ENCODE measurements at places on chromosomes 2 and 18. TPM values are rescaled to one million over a fixed set of nuclear protein-coding genes. Genes with fewer than 3 reads are reported as not detected.

Gene PRKAG3
- total RNA-seq, result not detected

Gene GCG
- not detected for total RNA-seq

Gene BOLL
- not detected for total RNA-seq

Gene VSNL1
- 0.47 TPM for total RNA-seq

Gene MFSD2B
- total RNA-seq, result under 0.01 TPM

Gene DIPK1C
- not detected for total RNA-seq

Gene CDCA7
- 2.3 TPM for total RNA-seq

Gene CCDC138
- total RNA-seq, result 2.8 TPM

Gene PIEZO2
- 1.3 TPM for total RNA-seq

Gene POTEI
- total RNA-seq, result not detected

Gene STK25
- 138 TPM for total RNA-seq

Gene ST6GAL2
- not detected for total RNA-seq

Gene UGT1A8
- not detected for total RNA-seq

Gene GKN1
- total RNA-seq, result not detected

Gene AMER3
- total RNA-seq, result under 0.01 TPM

Gene TEKT4
- not detected for total RNA-seq

Gene DOK6
- total RNA-seq, result 9.0 TPM
